RPMI8226 (cell line): ENCODE measurements at places on chromosomes 12 and 14.

DNA sequence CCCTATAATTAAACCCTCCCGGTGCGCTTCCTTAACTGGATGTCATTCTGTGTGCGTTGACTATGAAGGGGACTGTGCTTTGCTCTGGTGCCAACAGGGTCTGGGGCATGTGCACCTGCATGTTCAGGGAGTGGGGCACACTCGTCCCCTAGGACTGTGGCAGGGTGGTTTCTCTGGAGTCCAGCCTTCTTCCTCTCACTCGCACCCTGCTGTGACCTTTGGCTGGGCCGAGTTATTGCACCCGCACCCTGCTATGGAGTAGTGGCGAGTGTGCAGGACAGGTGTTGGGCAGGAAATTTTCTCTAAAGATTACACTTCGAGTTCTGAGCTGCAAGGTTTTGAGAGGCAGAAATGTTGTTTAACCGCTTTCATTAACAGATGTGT lies 138.9 kb downstream of the PLXNC1 start:
- DNase-seq = no peak

DNA sequence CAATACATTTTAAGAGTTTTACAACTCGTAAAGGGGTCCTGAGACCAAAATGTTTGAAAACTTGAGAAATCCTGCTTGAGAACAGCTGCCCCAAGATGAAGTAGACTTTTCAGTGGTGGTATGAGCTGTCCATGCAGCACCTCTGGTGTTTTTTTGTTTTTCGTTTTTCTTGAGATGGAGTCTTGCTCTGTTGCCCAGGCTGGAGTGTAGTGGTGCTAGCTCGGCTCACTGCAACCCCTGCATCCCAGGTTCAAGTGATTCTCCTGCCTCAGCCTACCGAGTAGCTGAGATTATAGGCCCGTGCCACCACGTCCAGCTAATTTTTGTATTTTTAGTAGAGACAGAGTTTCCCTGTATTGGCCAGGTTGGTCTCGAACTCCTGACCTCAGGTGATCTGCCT lies 5.5 kb downstream of the PAPOLA start:
- no peak for DNase-seq

GRCh38 chr14:65639216-65639615 lies 226.7 kb downstream of the FUT8 start:
- DNase-seq = no peak

GRCh38 chr12:130813949-130814348 lies 25.1 kb downstream of the STX2 start:
- DNase-seq = no peak

GRCh38 chr12:2625289-2625612 lies 169.5 kb upstream of the FKBP4 start:
- DNase-seq = no peak

- no peak for DNase-seq
Observed at GRCh38 chr14:73718418-73719251, 4.5 kb upstream of the PNMA1 start.

DNA sequence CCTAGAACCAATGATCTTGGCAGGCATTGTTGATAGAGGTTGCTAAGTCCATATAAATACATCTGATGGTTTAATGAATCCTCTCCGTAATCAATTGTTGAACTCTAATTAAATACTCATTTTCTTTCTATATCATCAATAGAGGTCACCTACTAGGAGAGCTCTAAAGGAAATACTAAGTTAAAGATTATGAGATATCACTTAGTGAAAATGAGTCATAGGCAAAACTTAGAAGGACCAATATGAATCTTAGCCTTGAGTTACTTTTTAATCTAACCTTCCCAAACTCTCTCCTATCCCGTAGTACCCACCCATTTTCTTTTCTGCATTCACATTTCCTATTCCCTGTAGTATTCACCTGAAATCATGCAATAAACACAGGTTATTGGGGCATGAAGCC lies 50.2 kb downstream of the MBIP start:
- no peak for DNase-seq

GRCh38 chr14:38073641-38074040 lies 134.1 kb upstream of the SSTR1 start:
- DNase-seq = no peak

DNA sequence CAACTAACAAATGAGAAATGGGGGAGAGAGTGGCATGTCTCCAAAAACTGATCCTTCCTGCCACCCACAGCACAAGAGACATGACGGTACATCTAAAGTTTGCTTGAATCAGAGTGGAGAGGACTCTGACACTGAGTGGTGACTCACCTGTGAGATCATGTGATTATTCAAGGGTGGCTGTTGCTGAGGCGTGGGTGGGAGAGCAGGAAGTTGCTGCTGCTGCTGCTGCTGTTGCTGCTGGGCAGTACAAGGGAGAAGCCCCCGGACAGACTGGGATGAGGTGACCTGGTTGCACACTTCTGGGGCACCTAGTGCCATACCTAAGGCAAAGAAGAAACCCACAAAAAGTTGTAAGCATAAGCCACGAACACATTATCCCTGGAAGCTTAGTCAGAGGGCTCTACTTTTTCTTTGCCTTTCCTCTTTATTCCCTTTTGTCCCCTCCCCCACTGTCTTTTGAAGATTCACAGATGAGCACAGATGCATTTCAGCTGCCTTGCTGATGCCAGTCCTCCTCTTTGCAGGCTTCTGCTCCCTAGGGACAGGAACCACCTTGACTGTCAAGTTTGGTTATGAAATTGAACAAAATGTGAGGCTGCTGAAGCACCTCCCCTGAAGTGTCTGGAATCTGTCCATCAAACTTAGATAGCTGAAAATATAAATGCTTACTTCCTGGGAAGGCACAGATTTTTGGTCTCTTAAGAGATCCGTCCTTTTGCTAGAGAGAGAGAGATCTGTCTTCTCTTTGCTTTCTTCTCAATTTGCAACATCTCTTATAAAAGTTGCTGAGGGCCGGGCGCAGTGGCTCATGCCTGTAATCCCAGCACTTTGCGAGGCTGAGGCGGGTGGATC lies 29.4 kb upstream of the STAC3 start:
- no peak for DNase-seq

DNA sequence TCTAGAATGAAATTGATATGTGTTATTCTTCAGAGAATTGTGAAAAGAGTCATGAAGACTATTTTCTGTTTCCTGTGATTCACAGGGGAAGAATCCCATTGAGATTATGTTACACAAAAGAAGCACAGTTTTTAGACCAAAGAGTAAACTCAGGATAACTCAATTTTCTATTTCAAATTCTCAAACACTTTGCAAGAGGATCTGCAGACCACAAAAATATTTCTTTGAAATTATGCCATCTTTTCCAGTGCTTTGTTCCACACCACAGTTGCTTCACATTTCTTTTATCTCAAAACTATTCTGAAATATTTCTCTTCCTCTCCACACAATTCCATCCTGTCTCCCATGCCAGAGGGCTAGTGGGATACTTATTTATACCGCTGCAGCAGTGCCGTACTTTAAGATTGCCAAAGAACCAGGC lies 188.9 kb upstream of the FOXG1 start:
- no peak for DNase-seq
